Stimulated activated CD8-positive, alpha-beta memory T cell treated with anti-CD3 and anti-CD28 coated beads, Interleukin-12 subunit alpha, Interleukin-12 subunit beta, amount 100 ng/mL, for 1 hour (primary cell): ENCODE measurements at places on chromosomes 3 and 15.
A peak's percentile ranks its signal among the peaks of the same experiment; 100 is the strongest.

DNA sequence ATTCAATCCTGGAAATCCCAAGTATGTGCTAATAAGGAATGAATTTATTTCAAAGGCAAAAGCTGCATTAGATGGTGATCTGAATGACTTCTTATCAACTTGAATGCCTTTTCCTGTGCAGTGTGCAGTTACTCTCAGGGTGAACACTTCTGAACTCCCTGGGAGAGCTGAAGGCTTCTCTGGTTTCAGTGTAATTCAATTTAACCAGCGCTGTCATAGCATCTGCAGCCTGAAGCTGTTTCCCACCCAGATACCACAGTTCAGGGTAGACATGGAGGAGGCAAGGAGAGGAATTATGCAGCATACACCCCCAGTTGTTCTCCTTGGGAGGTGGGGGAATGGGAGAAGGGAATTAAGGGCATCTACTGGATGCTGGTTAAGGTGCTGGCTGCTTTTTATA is 49.1 kb upstream of the PRR23C start:
- DNase-seq, result no peak

- no peak for DNase-seq
Measured at GRCh38 chr15:69090197-69090948, 70.1 kb upstream of the GLCE start.

- no peak for DNase-seq
Measured at GRCh38 chr3:155431856-155432570, 138.5 kb upstream of the STRIT1 start.

GRCh38 chr3:48047841-48048464 is 31.7 kb upstream of the MAP4 start:
- DNase-seq, result no peak

GRCh38 chr3:85706130-85706529 is 747.3 kb downstream of the CADM2 start:
- no peak for DNase-seq

- DNase-seq, result peak; percentile 5
Measured at GRCh38 chr3:32177702-32178198, 60.7 kb upstream of the CMTM8 start.

DNA sequence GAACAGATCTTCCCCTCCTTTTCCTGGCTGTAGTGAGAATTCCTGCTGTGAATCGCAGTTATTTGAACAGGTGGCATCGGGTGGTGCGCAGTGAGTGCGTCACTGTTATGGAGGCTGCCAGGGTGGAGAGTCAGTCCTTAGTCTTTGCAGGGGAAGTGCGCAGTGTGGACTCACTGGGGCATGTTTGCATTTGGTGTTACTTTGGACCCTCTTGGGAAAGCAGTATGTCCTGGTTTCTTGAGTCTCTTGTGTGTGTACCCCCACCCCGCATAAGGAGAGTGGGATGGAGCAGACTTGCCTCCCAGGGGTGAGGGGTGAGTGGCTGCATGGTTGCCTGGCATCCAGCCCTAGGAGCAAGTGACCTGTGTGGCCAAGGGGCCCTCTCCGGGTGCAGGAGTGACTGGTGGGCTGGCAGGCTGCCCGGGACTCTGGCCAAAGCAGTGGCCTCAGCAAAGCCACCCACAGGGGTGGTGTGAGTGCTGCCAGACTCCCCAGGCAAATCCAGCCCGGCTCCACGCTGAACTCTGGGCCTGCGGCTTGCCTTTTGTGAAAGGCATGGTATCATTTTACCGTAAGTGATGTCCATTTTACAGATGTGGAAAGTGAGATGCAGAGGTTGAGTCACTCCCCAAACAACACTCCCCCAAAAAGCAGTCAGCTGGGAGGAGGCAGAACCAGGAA is 46.4 kb downstream of the DNASE1L3 start:
- no peak for DNase-seq

DNA sequence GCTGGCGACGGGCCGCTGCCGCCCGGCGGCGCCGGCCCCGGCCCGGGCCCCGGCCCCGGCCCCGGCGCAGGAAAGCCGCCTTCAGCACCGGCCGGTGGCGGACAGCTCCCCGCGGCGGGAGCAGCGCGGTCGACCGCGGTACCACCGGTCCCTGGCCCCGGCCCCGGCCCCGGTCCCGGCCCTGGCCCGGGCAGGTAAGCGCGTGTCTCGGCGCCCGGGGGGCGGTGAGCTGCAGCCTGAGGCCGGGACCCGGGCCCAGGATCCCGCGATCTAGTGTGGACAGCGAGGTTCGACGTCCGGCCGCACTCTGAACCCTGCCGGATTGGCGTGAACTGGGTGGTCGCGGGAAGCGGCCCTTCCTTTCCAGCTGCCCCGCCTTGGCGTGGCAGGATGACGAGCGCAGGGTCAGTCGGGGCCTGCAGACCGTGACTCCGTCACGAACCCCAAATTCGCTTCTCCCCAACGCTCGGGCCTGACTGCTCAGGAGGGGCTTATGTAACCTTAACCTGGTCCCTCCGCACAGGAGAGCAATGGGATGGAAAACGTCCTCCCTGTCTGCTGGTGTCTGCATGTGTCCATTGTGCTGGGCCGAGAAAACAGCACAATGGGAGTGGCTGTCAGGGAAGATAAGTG is 472 bp downstream of the BSN start:
- DNase-seq, result peak; percentile 35

GRCh38 chr15:50783411-50783810 is 17.9 kb upstream of the SPPL2A start:
- no peak for DNase-seq
